ENCODE measurements at places on chromosomes 2 and 18.

DNA sequence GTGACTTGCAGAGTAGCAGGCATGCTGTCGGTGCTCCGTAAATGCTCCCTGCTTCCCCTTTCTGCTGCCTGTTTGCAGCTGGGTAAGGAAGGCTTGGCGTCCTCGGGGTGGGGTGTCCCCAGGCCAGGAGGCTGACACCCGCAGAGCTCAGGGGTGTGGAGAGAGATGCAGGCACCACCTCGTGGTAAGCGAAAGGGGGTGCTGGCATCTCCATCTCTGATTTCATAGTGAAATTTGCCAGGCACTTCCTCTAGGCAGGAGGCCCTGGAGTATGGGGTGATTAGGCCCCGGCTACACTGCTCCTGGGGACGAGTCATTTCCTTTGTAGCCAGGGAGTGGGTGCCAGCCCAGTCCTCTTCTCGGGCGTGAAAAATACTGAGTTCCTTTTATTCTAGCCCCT, 160.4 kb downstream of the KLHL29 start:
- no peak for DNase-seq

DNA sequence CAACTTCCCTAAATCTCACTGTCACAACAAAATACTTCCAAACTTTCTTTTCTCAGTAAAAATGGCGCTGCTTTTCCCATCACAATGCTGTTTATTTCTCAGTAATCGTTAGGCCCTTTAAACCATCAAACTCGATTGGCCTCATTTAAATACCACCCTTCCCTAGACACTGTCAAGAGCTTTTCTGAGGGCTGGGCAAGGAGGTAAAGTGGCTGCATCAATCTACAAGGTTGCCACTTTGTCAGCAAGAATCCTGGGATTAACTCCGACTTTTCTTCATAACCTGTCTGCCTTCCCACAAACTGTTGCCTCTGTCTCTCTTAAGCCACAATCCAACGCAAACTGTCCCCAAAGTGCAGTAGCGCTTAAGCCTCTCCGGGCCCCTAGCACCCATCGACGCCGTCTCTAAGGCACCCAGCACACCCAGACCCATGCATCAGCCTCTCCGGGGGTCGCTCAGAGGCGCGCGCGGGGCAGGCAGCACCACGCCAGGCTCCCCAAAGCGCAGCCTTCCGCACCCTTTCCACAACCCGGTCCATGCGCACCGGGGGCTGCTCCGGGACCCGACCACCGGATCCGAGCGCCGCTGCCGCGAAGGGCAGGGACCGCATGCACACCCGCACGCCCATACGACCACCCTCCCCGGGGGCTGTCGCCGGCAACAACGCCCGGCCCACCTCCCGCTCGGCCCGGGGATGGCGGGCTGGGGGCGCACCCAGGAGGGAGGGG, 683 bp downstream of the MBOAT2 start:
- DNase-seq: peak; percentile 33

- no peak for DNase-seq
Measured at GRCh38 chr2:120904379-120904778, 168.7 kb downstream of the GLI2 start.

DNA sequence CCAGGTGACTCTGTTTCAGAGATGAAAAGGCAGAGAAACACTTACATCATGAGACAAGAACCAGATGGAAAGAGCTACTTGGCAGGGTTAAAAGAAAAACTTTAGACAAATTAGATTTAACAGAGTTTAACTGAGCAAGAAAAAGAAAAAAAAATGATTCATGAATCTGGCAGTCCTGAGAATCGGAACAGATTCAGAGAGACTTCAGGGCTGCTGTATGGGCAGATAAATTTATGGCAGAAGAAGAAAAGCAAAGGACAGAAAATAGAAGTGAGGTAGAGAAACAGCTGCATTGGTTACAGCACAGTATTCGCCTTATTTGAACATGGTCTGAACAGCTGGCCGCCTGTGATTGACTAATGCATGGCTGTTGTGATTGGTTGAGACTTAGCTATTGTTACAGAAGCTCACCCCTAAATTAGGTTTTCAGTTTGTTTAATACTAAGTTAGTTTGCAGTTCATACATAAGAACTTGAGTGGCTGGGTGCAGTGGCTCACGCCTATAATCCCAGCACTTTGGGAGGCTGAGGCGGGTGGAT, 43.0 kb upstream of the RHOB start:
- DNase-seq: no peak

GRCh38 chr2:160565099-160565845, 71.7 kb upstream of the RBMS1 start:
- DNase-seq: no peak

DNA sequence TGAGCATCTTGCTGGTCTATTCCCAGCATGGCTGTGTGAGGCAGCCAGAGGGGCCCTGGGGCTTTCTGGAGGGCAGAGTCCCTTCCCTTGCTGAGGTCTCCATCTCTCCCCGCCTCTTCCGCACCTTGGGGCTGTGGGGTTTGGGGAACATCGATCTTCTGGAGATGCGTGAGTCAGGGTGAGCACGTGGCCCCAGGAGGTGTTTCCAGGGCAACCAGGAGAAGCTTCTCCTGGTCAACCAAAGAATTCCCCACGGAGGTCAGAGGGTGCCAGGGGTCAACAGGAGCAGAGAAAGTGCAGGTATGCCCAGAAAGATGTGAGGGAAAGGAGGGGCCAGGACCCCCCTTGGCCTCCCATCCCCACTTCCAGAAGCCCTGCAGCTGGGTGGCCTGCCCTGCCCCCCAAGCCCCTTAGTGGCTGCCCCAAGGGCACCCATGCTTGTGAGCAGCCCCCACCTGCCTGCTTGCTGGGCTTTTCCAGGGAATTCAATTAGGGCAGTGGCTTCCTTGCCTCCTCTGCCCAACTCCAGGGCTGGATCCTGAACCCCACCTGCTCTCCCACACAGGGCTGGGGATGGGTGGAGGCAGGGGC, 2.8 kb upstream of the PROM2 start:
- no peak for DNase-seq

- DNase-seq: peak; percentile 72
Measured at GRCh38 chr18:55407191-55407590, 180.8 kb downstream of the TCF4 start.

DNA sequence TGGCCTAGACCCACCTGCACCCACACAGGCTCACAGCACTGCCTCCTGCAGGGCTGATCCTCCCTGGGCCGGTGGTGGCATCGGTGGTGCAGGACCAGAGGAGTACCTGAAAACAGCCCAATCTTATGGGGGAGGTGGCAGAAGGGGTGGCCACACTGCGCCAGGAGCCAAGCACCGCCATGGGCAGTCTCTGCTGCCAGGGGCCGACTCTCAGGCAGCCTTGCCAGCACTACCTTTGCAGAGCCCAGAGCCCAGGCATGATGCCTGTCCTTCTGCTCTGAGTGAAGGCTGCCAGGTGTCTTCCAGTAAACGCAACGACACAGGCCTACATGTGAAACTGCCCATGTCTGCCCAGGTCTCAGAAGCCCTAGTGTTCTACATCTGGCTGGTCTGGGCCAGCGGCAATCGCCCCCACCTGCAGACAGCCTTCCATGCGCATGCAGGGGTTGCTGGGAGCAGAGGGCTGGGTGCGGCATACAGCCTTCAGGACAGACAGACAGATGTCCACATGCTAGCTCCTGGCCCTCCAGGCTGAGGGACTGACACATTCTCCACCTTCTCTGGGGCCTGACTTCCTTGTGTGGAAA, 6.8 kb downstream of the HS6ST1 start:
- DNase-seq: no peak

DNA sequence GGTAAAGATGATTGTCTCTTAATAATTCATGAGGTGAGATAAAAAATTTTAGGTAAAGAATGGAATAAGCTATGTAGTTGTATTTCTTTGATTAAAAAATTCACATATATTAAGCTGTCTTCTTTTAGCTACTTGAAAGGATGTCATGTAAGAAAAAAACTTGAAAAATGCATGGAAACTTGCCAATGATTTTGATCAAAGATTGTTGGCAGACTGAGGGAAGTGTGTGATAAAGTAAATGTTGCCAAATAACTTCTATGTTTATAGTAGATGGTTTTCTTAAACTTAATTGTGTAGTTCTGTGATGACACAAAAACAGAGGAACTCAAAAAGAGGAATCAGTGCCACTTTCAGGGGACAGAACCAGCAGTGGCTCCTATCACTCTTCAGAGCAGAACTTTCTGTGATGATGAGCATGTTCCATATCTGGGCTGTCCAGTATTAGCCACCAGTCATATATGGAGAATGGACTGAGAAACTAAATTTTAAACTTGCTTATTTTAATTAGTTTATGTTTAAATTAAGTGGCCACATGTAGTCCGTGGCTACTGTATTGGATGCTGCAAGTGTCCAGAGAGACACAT, 51.9 kb upstream of the SLC38A11 start:
- DNase-seq: no peak

DNA sequence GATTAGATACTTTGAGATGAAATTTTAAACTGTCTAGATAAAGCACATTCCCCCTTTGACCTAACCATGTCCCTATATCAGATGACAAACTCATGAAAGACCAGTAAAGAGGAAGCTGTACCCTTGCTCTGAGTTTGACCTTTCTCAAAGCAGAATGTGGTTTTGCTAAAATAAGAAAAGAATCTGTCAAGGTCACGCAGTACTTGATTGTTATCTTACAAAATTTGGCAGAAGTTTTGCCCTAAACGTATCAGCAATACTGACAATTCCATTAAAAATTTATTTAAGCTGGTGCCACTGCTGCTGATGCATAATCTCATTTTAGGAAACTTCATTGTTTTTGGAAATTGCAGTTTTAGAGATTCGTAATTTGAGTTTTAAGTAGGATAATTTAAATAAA, 31.2 kb upstream of the GALM start:
- no peak for DNase-seq

- DNase-seq: peak; percentile 22
Measured at GRCh38 chr18:2547477-2548087, 23.7 kb downstream of the METTL4 start.

DNA sequence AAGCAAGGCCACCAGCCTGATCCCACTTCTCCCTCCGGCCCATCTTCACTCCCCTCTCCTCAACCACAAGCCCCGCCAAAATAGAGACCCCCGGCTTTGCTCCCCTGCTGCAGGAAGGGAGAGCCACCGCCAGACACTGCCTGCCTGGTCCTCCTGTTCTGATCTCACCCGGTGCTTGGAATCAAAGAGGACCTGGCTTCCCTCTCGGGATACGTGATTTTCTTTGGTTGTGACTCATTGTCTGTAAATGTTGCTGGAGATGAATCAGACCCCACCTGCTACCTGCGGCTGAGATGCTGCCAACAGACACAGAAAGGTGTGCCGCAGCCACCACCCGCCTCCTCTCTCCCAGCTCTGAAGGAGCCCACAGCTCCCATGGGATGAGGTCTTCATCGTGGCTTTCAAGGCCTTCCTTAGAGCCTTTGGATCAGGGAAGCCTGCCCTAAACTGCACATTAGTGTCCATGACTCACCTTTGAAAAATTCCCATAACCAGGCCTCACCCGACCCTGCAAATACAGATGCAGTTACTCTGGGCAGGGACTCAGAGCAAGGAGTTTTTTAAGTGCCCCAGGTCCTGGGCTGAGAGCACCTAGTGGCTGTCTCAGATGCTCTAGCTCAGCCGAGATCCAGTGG, 79.4 kb upstream of the ZNF532 start:
- no peak for DNase-seq

Measured in NCI-H748 treated with DMSO at 0.1 percent for 48 hours (cell line).